ENCODE measurements at places on chromosomes 12 and 14.
A peak's percentile ranks its signal among the peaks of the same experiment; 100 is the strongest.

GRCh38 chr12:88420457-88420856 is 159.8 kb downstream of the KITLG start:
- no peak for DNase-seq

DNA sequence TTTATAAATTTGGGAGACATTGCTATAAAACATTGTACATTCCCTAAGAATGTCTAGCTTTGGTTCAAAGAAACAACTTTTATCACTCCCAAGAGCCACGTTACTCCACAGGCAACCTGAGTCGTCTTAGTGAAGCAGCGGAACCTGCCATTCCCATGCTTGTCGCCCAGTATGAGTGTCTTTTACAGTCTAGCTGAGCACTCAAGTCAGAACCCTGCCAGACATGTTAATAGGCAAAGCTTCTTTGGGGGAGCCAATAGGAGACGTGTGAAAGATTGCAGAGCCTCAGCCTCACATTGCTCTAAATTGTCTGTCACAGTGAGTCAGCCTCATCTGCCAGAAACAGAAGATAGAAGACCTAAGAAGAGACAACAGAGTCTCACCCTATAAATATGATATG is 541.6 kb upstream of the FLRT2 start:
- DNase-seq: no peak

- no peak for DNase-seq
These were observed 272.5 kb downstream of the SLC15A4 start for GRCh38 chr12:128551266-128551665.

GRCh38 chr12:101703487-101703886 is 6.0 kb downstream of the CHPT1 start:
- no peak for DNase-seq

DNA sequence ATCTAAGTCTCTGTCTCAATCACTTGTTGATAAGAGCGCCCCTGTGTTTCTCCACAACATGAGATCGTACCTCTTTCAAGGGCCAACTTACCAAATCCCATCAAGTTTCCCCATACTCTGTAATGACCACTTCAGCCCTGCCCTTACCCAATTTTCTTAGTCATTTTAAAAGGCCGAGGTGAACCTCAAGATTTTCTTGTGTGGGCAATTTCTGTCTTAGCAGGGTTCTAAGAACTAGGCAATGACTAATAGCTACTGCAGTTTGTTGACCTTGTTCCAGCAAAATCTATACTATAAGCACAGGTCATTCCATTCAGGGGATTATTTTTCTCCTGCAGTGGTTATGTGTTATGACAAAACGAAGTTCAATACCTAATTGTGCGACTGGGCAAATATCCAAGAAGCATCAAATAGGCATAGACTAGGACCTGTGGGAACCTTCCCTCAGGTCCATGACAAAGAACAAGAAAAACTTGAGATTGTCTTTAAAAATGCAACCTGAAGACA is 359.8 kb downstream of the PCNX1 start:
- DNase-seq: no peak

DNA sequence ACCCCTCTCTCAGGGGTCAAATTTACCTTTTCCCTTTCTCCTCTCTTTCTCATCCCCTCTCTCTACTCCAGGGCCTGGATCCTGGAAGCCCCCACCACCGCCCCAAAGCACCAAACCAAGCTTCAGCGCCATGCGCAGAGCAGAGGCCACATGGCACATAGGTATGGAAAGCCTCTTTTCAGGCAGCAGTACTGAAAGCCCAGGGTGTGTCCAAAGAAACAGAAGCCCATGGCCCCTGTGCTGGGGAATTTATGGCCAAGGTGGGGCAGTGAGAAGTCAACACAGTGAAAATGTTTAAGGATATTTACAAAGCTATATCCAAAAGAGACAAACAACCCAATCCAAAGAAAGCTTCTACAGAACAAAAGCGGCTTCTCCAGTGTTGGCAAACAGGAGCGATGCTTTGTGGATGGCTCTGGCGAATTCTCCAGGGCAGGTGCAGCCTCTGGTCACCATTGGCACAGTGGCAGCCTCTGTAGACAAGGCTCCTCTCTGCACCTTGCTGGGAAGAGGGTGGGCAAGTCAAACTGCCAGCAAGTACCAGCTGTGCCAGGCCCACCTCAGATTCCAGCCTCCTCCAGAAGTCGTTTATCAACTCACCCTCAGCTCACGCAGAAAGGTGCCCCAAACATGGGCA is 4.7 kb upstream of the CPNE6 start:
- no peak for DNase-seq

- DNase-seq: no peak
These were observed 293.4 kb downstream of the ZFP36L1 start for GRCh38 chr14:68499451-68499850.

DNA sequence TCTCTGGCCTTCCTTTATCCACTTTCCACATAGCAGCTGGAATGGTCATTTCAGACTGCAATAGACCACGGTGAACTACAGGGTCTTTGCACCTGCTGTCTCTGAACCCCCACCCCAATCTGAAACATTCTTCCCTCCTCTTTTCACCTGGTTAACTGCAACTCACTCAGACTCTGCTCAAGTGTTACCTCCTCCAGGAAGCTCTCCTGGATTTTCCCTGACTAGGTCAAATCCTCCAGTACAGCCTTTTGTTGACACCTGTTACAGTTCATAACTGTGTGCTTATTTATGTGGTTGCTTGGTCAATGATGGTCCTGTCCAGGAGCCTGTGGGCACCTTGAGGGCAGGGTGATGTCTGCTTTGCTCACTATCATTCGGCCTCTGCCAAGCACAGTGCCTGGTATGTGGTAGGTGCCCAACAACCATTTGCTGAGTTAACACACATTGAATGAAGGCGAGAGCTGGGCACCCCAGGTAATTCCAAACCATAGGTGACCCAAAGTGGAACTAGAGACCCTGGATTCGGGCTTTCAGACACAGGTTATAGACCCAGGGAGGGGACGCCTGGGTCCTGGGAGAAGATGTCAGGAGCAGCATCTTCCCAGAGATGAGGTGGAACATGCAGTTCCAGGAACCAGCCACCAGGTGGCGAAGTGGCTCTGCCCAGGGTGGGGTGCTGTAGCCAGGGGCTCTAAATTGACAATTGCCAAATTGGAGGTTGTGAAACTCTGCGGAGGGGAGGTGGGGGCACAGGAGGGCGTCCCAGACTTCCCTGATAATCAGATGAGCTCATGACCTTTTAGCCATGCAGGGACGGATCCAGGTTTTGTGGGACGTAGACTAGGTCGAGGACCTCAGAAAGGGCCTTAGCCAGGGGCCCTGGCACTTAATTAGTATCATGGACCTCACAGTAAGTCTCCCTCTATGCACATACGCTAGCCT is 28.1 kb downstream of the TRPV4 start:
- DNase-seq: peak; percentile 57

DNA sequence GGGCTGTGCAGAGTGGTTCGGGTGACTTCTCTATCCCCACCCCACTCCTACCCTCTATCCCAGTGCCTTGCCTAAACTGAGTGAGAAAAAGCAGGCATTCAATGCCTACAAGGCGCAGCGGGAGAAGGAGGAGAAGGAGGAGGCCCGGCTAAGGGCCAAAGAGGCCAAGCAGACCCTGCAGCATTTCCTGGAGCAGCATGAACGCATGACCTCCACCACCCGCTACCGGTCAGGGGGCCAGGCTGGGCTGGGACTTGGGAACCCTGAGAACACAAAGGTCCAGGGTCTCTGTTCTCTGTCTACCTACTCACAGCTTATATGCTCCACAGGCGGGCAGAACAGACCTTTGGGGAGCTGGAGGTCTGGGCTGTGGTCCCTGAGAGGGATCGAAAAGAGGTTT is 11.7 kb downstream of the PRPF40B start:
- no peak for DNase-seq

DNA sequence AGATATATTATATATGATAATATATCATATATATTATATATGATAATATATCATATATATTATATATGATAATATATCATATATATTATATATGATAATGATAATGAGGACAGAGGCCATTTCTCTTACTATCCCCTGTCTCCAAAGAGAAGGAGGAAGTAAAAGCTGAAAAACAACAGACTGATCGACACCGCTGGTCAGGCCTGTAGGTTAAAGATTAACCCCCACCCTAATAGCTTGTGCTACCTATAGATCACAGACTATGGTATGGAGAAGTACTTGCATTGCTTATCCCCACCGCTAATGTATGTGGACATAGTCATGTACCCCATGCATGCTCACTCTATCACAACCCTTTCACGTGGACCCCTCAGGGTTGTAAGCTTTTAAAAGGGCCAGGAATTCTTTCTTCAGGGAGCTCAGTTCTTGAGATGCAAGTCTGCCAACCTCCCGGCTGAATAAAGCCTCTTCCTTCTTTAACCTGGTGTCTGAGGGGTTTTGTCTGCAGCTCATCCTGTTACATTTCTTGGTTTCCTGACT is 786.1 kb upstream of the TMEM132C start:
- DNase-seq: no peak

DNA sequence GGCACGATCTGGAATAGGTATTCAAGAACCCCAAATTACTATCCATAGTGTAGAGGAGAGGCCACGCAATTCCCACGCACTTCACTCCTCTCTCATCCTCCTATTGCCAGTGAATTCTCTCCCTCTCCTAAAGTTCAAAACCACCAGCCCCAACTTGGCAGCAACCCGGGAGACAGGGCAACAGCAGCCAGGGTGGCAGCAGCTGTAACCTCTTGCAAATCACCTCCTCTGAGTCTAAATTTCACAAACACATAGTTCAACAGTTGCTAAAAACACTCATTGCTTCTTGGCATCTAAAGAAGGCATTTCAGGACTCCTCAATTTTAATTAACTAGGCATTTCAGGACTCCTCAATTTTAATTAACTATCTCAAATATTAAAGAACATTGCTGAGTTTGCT is 37.7 kb upstream of the MANSC4 start:
- no peak for DNase-seq

DNA sequence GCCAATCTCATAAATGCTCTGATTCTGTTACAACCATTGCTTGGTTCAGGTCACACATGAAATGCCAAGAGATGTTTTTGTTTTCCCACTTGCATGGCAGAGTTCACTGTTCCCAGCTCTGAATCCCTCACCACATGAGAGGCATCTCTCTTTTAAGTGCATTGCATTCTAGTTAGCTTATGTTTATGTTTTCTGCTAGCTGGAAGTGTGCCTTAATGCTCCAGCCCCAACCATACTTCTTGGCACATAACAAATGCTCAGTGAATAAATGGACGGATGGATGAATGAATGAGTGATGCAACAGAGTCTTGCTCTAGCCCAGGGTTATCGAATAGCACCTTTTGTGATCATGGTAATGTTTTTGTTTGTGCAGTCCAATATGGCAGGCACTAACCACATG is 197.3 kb downstream of the PPM1H start:
- DNase-seq: no peak

DNA sequence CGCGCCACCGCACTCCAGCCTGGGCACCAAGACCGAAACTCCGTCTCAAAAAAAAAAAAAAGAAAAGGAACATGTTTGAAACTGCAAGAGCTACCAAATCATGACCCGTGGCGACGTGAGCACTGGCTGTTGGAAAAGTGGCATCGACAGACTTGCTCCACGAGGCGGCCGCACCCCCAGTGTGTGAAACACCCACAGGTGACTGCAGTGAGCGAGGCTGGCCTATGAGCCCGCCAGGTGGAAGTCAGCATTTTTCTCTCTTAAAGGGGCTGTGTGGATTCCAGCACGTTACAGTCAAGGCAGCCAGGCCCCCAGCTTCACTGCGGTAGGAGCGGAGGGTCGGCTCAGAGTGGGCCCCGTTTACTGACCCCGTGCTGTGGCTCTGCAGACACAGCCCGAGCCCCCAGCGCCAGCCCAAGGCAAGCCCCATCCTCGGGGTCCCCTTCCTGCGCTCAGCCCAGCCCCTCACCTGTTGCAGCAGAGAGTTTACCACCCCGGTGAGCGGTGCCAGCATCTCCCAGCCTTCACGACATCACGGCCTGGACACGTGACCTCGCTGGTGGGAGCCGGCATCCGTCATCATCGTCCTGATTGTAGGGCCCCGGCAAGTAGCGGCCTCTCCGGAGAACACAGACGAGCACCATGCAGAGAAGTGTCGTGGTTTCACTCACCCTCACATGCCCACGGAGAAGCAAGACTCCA is 54.3 kb upstream of the FBRSL1 start:
- DNase-seq: no peak

GRCh38 chr12:118357257-118358007 is 15.3 kb downstream of the TAOK3 start:
- DNase-seq: peak; percentile 38

DNA sequence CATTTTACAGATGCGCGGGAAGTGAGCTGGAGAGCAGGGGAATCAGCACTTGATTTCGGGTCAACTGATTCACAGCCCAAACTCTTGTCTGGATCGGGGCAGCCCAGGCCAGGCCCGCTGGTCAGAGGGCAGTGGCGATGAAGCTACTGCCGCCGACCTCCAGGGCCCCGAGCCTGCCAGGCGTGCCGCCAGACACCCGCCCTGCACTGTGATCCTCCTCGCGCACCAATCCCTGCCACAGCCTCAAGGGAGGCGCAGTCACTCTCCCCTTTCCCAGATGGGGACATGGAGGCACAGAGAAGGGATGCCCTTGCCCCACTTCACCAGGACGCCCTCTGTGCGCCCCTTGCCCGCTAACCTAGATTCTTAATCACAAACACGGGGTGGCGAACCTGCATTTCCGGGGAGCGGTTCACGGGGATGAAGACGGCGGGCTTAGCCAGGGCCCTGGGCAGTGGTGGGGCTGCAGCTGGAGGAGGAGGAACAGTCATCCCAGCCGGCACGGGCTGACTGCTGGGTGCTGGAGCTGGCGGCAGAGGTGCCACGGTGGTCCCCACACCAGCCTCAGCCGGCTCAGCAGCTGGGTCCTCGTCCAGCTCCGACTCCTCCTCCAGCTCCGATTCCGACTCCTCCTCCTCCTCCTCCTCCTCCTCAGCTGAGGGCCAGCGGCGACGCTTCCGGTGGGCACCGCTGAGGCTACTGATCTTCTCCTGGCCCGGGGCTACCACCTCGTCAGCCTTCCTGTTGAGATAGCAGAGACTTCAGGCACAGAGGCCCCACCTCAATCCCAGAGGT is 8.6 kb downstream of the DHX37 start:
- no peak for DNase-seq

- DNase-seq: no peak
These were observed 144.2 kb upstream of the C14orf180 start for GRCh38 chr14:104435147-104436046.

GRCh38 chr12:1246637-1247036 is 255.6 kb downstream of the ERC1 start:
- DNase-seq: no peak

DNA sequence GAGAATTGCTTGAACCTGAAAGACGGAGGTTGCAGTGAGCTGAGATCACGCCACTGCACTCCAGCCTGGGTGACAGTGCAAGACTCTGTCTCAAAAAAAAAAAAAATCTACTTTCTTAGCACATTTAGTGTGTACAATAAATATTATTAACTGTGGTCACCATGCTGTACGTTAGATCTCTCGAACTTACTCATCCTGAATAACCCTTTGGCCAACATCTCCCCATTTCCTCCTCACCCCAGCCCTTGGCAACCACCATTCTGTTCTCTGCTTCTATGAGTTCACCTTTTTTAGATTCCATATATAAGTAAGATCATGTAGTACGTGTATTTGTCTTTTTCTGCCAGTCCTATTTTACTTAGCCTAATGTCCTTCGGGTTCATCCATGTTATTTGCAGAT is 13.4 kb downstream of the FUT8 start:
- no peak for DNase-seq
